ENCODE measurements at places on chromosomes 7 and 10.
A peak's percentile ranks its signal among the peaks of the same experiment; 100 is the strongest.

GRCh38 chr10:62636825-62637248, 167.7 kb upstream of the ADO start:
- DNase-seq, result no peak

DNA sequence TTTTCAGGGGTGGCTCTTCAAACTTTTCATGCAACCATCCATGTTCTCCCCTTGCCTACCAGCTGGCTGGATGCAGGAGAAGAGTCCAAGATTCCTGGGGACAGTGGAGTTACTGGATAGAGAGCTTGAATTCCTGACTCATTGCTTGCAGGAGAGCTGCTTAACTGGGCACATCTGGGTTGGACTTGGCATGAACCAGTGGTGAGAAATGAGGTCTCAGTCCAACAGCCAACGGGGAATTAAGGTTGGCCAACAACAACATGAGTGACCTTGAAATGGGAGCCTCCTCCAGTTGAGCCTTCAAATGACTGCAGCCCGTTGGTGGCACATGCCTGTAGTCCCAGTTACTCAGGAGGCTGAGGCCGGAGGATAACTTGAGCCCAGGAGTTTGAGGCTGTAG, 58.1 kb upstream of the OPN4 start:
- DNase-seq, result no peak

- DNase-seq, result no peak
Measured at GRCh38 chr10:132111871-132112341, 46.2 kb downstream of the JAKMIP3 start.

- DNase-seq, result no peak
Measured at GRCh38 chr10:75649466-75649865, 218.0 kb downstream of the LRMDA start.

- DNase-seq, result no peak
Measured at GRCh38 chr7:143499246-143499645, 21.6 kb downstream of the TAS2R41 start.

DNA sequence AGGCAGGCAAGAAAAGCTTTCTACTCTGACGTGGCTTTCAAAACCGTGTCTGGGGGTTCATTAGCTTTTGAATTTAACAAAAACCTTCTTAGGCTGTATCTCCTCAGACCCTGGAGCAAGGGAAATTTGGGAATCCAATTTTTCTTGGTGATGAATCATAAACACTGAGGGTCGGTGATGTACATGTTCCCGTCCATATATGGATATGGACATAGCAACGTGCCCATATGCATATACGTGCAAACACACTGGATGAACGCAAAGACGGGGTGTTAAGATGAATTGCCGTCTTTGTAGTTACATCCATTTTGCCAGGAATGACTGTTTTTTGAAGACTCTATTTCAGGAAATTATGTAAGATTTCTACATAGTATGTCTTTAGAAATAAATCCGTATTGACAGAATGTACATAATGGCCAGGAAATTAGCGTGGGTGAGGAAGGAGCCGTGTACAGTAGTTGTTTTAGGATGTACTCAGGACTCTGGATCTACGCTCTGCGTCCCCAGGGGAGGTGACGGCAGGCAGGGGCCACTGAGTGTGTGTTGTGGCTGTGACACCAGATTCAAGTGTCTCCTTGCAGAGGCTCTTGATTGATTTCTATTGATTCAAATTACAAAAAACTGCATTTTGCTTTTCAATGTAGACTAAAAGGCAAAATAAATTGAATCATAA, 238.2 kb downstream of the DNAJB6 start:
- no peak for DNase-seq

- no peak for DNase-seq
Measured at GRCh38 chr7:2782565-2782964, 61.5 kb downstream of the GNA12 start.

DNA sequence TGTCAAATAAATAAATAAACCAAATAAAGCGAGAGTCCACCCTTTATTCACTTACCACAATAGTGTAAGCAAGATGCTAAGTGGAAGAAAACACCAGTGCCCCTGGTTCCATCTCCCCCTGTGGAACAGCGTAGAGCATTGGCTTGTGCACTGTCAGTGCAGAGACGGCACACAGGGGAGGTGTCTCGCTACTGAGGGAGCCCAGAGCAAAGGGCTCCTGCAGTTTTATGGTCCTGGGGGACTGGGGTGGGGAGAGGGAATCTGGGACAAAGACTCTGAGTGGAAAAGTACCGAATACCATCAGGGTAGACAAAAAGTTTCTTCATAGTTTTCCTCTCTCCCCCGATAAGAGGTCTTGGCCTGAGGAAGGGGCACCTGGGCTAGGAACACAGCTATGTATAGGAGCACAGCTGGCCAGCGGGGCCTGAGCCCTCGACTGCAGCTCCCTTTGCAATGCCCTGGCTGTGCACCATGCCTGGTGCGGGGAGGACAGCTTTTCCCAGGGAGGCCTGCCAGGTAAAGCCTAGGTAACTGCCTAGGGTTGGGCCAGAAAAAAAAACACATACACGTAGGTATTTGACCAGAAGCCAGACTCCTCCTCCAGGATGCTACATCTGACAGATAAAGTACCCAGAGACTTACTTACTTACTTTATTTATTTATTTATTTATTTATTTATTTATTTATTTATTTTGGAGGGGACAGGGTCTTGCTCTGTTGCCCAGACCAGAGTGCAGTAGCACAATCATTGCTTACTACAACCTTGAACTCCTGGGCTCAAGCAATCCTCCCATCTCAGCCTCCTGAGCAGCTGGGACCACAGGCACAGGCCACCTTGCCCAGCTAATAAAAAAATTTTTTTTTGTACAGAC, 88.8 kb upstream of the KIF5B start:
- no peak for DNase-seq

- DNase-seq, result no peak
Measured at GRCh38 chr7:120021085-120021484, 251.9 kb upstream of the KCND2 start.

DNA sequence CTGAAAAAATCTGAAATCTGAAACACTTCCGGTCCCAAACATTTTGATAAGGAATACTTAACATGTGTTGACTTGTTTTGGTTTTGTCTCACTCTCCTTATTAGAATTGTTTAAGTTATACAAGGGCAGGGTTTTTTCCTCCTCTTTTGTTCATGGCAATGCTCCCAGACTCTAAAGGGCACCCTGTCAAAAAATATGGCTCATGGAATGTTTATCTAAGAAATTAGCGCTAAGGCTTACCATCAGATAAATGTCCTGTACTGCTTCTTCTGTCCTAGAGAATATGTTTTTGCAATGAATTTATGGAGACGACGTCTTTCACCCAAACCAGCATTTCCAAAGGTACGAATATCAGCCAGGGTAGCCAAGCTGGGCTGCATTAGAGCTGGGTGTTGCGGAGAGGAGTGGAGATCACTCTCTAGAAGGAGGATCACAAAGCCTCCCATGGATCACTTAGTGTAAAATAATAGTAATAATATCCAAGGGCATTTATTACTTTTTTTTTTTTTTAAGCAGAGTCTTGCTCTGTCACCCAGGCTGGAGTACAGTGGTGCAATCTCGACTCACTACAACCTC, 46.8 kb downstream of the ERLIN1 start:
- no peak for DNase-seq

- DNase-seq, result no peak
Measured at GRCh38 chr7:158010961-158011693, 576.5 kb downstream of the PTPRN2 start.

DNA sequence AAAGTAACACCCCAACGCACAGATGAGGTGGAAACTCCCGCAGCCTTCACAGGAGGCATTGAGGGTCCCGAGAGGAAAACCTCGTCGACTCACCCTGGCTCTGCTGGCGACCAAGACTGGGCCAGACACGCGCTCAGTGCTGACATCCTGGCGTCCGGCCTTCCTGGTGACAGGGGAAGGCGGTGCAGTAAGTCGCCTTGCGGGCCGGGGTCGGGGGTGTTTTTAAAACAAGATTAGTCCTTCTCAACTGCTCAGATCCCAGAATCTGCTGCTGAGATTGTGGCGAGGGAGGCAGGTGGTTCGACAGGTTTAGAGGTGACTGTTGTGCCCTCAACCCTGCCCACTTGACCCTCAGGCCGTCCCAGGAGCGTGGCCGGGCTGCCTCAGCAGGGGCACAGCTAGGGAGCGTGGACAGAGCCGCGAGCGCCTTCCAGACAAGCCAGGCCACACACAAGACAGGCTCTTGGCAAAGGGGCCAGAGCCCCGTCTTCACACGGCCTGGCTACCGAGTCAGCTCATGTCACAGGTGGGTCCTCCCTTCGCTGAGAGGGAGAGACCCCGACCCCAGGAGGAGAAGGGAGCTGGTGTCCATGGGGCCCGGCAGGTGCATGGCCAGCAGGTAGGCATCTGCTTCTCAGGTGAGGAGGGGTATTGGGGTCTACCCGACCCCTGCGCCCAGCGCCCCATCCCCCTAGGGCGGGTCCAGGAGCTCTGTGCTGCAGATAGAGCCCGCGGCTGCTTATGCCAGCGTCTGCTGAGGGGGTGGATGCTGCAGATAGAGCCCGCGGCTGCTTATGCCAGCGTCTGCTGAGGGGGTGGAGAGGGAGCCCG, 81.6 kb downstream of the DNAJB6 start:
- DNase-seq, result no peak

- no peak for DNase-seq
Measured at GRCh38 chr7:17234030-17234397, 64.4 kb upstream of the AHR start.

DNA sequence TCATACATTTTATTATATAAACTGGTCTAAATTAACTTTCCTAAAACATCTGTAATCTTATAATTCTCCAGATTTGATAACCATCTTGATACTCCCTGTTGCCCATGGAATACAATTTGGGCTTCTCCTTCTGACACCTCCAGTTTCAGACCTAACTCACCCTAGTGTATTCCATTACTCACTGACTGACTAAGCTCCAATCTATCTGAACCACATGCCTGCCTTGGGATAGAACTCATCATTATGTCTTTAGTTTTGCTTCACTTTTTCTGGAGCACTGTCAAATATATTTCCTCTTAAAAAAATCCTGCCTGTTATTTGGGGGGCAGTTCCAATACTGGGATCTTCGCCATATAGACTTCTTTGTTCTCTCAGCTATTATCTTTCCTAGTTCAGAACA, 4.9 kb upstream of the FOXP2 start:
- DNase-seq, result no peak

DNA sequence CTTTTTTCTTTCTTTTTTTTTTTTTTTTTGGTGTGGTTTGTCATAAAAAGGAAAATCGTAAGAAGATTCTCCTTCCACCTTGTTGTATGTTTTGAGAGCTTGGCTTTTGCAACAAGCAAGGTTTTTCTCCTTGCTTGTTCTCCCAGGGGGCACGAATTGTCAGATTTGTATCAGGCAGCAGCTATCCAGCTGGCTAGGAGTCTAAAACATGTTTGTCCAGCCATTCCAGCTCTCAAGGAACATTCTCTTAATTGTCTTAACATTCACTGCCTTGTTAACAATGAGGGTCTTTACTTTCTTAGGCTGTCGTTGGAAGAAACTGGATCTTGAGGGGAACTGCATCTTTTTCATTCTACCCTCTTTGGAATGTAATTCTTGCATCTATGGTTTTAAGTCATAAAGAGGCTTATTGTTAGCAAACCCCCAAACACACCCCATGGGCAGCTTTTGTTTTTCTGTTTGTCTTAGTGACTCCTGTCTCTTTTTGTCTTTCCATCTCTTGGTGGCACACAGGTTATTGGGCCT, 14.6 kb downstream of the SHTN1 start:
- DNase-seq, result no peak

DNA sequence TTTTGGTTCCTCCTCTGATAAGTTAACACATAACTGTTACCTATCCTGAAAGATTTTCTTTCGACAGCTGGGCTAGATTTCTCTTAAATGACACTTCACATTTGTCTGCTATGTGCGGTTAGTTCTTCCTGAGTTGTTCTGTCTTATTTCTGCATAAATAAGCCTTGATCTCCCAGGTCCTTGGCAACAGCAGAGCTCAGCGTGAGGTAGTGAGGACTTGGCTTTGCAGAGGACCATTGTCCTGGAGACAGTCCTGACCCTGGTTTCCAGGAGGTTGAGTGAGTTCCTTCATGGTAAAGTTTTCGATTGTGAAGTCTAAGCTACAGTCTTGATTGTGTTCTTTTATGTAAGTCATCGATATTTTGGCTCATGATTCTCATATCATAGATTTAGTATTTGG, 23.7 kb downstream of the SND1 start:
- no peak for DNase-seq

DNA sequence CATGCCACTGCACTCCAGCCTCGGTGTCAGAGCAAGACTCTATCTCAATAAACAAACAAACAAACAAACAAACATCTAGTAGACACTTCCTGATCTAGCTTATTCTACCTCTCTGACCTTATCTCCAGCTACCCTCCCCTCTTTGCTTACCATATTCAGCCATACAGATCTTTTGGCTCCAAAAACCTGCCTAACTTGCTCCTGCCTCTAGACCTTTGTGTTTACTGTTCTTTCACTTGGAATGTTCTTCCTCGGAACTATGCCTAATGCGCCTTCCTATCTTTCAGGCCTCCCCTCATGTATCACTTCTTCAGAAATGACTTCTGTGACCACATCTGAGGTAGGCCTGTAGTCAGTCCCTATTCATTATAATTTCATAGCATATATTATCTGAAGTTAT, 20.3 kb upstream of the WNT8B start:
- no peak for DNase-seq

DNA sequence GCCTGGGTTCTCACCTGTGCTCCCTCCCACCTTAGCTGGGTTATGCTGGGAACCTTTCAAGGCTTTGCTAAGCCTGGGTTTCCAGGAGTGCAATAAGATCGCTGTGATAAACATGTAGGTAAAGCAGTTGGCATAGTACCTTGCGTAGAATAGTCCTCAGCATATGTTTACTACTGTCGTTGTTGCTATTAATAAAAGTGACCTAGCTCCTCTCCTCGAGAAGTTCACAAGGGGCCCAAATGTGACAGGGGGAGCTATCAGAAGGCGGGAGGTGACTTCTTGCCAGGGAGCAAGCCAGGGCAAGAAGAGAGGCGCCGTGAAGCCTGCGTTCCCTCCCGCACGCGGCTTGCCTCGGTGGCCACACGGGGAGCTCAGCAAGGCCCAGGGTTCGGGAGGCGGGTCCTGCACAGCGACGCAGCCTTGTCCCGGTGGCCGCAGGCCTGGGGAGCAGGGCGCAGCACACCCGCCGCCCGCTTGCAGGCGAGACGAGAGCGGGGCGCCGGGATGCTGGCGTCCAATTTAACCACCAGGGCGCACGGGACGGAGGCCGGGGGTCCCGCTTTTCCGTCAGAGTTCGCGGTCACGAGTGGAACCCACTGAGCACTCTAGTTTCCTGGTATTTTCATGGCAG, 106.2 kb downstream of the SNX10 start:
- DNase-seq, result peak; percentile 79

- DNase-seq, result no peak
Measured at GRCh38 chr7:102467581-102468477, 3.0 kb downstream of the LRWD1 start.

- no peak for DNase-seq
Measured at GRCh38 chr10:112769081-112769480, 181.0 kb upstream of the TCF7L2 start.

All from hypothalamus (tissue), 51 donors.